AG08395 (cell line): ENCODE measurements at places on chromosomes 2 and 18.

DNA sequence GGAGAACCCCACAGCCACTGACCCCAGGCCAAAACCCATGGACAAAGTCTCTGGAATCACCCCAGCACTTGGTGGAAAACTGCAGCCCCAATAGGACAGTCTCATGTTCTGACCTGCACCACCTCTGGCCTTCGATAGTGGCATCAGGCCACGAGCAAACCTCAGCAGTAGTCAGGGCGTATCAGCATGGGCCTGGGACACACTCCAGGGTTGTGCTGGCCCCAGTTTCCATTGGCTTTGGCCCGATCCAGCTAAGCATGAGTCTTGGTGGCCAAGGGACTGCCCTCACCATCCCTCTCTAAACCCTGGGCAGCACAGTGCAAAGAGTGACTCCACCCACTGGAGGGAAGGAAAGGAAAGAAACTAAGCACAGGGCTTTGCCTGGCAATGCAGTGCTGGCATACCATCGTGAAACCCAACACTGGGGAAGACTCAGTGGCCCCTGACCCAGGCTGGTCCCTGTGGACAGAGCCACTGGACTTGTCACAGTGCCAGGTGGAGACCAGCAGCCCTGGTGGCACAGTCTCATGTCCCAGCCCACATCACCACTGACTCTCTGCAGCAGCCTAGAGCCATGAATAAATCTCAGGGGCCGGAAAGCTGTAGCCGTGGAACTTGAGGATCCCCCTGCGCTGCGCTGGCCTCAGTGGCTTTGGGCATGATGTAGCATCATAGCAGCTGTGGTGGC is 46.3 kb downstream of the ZNF519 start:
- no peak for DNase-seq

- DNase-seq: no peak
Measured at GRCh38 chr2:96324721-96325040, 436 bp upstream of the ITPRIPL1 start.

DNA sequence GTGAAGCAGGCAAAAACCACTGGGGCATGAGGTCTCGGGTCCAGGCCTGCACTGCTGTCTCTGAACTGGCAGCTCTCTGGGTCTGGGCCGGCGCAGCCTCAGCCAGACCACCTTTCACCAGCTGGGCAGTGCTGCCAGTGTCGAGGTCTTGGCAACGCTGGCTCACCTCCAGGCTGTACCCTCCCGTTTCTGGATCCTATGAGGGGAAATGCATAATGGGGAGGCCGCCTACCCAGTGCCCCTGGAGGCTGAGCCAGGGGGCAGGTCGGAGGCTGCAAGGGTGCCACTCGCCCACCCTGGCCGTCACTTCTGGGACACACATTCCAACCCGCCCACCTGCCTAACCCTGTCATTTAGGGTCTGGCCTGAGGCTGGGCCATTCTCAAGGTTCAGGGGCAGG is 24.6 kb downstream of the KIF1A start:
- no peak for DNase-seq

- no peak for DNase-seq
Measured at GRCh38 chr2:8251856-8252255, 430.0 kb upstream of the ID2 start.

- DNase-seq: peak; percentile 7
Measured at GRCh38 chr18:5393779-5394178, 98.3 kb upstream of the ZBTB14 start.

DNA sequence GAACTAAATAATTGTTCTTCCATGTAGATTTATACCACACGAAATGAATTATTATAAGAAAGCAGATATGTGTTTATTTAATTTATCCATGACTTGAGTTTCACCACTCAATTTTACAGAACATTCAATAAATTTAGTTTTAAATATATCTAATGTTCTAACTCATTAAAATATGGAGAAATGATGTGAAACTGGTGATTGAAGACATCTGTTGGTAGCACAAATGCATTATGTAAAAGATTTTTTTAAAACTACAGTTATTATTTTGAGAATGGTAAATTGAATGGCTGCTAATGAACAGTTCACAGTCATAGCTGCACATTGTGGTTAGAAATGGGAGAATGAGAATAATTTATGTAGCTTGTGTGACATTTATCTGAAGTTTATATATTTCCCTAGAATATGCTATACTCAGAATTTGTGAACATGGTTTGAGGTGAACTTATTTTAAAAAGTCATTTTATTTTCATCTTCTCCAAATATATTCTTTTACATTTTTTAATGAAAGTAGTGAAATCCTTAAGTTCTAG is 203.5 kb downstream of the DPP4 start:
- no peak for DNase-seq

GRCh38 chr2:241561832-241562231 is 3.3 kb downstream of the BOK start:
- DNase-seq: peak; percentile 84

- no peak for DNase-seq
Measured at GRCh38 chr2:189542145-189542882, 38.3 kb downstream of the SLC40A1 start.

DNA sequence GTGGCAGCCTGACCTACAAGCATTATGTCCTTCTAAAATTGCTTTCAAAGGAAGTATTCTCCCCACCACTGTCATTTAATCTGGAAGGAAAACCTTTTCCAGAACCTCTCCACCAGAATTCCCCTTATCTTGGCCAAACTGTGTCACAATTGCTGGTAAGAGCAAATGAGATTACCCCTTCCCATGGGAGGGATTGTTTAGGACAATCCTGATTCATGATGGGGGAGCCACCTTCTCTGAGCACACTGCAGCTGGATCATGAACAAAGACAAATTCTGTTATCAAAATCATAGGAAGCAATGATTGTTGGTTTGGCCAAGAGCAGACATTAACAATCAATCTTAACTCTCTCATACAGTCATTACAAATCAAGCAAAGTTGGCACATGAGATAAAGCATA is 18.1 kb upstream of the ATOH8 start:
- no peak for DNase-seq

DNA sequence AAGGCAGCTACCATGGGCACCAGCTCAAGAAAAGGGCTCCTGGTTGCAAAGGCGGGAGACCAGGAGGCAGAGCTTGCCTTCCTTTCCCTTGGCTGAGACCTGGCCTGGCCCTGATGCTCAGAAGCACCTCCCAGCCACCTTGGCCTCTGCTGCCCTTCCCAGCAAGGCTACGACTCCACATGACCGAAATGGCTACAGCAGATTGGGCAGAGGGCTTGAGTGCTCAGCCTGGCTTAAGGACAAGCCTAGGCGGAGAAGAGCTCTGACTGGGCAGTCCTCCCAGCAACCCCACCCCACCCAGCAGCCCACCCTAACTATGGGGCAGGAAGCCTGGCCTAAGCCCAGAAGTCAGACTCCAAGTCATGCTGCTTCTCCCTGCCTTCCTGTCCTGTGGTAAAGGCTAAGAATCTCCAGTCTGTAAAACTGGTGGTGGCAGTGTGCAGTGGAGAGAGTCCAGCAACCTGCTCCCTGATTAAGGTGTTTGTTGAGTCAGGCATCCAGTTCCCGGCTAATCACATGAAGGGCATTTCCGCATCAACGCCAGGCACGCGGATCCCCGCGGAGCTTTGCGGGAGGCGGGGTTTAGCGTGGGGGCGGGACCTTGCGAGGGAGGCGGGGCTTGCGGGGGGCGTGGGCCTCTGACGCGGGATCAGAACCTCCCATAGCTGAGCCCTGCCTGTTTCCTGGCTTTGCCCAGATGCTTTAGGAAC is 256.0 kb downstream of the BCL11A start:
- DNase-seq: peak; percentile 19

DNA sequence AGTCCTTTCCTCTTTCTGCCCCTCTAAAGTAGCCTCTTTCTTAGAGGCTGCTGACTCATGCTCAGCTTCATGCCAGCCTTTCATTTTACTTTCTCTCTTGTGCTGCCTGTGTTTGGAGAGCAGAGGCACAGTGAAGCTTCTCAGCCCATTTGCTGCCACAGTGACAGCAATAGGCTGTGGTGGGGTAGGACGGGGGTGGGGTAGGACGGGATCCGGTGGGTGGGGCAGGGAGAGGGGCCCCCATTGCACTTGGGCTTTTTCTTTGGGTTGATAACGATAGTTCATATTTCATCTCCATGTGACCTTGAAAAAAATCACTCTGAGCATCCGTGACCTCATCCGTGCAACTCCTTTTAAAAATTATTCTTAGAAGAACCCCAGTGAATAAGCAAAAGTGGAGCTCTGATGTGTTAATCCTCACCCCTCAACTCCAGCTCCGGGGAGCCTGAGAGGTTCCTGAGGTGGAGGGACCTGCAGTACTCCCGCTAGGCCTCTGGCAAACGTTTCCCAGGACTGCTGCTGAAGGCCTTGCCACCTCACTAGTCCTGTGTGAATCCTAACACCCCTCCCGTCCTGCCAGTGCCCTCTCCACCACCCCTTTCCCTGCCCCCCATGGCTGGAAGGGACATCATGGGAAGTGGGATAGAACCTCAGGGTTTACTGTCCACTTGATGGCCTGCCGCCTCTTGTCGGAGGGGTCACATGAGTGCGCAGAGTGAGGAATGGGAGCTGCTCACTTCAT is 70.8 kb downstream of the INPP4A start:
- DNase-seq: peak; percentile 54

GRCh38 chr18:61984349-61984748 is 91.5 kb upstream of the RNF152 start:
- DNase-seq: no peak

GRCh38 chr2:59806486-59806885 is 747.0 kb downstream of the BCL11A start:
- no peak for DNase-seq
